ENCODE measurements at places on chromosomes 3 and 15.

DNA sequence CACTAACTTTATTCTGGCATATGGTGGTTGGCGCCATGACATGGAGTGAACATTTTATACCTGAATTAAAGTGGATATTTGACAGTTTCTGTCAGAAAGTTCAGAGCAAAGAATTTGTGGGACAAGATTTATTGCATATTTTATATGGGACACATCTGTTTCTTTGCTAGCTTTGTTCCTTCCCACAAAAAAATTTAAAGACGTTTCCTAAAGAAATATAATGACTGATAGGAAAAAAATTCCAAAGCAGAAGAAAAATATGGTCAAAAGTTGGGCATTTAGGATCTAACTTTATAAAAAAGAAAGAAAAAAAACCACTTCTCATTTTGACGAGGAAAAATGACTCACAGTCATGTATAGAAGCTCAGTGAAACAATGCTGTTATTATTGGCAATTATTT lies 101.6 kb downstream of the GREM1 start:
- DNase-seq: no peak

- no peak for DNase-seq
Measured at GRCh38 chr15:75063889-75064288, 40.5 kb downstream of the PPCDC start.

- no peak for DNase-seq
Measured at GRCh38 chr15:70541511-70541910, 221.8 kb downstream of the UACA start.

GRCh38 chr3:132344666-132345280 lies 27.6 kb downstream of the ACP3 start:
- no peak for DNase-seq

DNA sequence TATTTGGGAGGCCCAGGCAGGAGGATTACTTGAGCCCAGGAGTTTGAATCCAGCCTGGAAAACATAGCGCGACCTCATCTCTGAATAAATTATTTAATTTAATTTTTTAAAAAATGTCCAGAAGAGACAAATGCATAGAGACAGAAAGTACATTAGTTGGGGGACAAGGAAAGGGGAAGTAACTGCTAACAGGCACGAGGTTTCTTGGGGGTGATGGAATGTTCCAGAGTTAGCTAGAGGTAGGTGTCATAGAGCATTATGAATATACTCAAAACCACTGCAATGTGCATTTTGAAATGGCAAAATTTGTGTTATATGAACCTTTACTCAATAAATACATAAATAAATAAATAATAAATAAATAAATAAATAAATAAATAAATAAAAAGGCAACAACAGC lies 31.7 kb upstream of the CYP11A1 start:
- no peak for DNase-seq

DNA sequence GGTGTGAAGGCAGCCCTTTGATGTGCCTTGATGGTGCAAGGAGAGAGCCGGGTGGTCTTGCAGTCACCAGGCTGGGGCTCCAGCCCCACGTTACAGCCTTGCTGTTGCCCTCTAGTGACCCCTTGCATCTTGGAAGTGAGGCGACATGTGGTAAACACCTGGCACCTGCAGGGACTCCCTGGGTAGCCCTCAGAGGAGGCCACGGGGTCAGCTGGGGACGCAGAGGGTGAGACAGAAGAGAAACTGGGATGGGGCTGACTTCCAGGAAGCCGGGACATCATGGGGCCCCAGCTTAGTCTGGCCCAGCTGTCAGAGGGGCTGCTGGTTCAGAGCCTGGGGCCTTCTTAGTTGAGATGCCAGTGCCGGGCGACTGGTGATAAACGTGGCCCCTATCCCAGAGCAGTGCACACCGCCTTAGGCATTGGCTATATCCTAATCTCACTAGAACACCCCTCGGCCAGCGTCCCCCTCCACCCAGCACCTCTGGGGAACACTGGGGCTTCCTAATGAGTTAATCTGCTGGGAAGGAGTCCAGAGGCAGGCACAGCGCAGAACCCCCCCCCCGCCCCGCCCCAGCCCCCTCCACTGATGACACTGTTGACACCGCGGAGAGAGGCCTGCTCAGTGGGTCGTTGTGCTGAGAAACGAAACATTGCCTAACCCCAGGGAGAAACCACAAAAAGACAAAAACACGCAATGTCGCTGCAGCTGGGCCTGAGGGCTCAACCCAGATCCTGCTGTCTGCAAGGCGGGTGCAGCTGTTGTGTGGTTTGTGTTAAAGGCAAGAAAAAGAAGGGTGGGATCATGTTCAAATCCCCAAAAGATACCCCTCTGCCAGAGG lies 60.5 kb upstream of the KLF13 start:
- no peak for DNase-seq
